ENCODE measurements at places on chromosomes 4 and X.
A peak's percentile ranks its signal among the peaks of the same experiment; 100 is the strongest.

DNA sequence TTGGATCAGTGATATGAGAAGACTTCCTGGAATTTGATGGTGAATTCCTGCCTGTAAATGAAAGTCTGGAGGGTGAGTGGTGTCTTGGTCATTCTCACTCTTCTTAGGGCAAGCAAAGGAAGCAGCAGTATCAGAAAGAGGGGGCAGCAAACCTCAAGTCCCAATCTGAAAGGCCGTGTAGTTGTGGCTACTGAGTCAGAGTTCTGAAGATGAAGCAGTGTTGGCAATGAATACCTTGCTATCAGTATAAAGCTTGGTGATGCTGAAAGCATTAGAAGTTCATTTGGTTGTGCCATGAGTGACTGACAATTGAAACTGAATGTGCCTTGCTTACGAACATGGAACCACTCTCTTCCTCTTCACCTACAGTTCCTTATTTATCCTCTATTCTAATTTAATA, 35.0 kb upstream of the GLRA3 start:
- H3K27ac ChIP-seq: no peak overlapping the region
- no peak overlapping the region for H3K4me3 ChIP-seq
- no peaks in the 10 kb centered on the region for H3K4me1 ChIP-seq
- no peaks in the 10 kb centered on the region for H3K27me3 ChIP-seq

DNA sequence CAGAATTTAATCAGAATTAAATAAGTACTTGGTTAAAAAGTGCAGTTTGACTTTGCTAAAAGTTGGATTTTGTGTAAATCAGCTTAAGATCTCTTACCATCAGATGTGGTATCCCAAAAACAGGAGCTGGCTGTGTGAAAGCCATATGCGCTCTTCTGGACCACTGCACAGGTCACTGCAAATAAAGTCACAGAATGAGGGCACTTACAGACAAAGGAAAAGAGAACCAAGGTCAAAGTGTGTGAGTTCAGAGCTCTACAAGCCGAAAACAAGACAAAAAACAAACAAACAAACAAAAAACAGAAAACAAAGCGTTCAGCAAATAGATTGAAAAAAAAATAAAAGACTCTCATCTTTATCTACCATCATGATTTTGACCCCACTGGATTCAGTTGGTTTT, 6.4 kb downstream of the DYNLT3 start:
- no peak overlapping the region for H3K27ac ChIP-seq
- DNase-seq: no peak
- H3K4me1 ChIP-seq: no peaks in the 10 kb centered on the region
- H3K27me3 ChIP-seq: peaks cover 45% of the 10 kb centered on the region
- peaks cover 5% of the 10 kb centered on the region for H3K36me3 ChIP-seq

DNA sequence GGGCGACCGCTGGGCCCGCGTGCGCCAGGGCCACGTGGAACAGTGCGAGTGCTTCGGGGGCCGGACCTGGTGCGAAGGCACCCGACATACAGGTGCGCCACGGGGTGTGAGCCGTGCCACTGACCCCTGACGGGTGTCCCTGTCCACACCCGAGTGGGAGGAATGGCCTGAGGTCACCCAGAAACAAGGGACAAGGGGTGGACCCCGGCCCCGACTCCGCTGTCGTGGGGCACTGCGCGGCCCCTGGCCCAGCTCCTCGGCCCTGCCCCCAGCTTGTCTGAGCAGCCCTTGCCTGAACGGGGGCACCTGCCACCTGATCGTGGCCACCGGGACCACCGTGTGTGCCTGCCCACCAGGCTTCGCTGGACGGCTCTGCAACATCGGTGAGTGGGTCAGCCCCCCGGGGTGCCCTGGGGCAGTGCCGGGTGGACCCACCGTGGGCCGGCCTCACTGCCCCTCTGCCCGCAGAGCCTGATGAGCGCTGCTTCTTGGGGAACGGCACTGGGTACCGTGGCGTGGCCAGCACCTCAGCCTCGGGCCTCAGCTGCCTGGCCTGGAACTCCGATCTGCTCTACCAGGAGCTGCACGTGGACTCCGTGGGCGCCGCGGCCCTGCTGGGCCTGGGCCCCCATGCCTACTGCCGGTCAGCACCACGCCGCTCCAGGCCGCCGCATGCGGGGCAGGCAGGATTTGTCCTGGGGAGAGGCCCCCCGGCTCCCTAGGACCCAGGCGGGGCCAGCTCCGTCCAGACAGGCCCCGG, 2.8 kb downstream of the HGFAC start:
- H3K4me1 ChIP-seq: peaks cover 10% of the 10 kb centered on the region
- H3K36me3 ChIP-seq: no peaks in the 10 kb centered on the region
- no peak for DNase-seq
- H3K4me3 ChIP-seq: no peak overlapping the region
- H3K27me3 ChIP-seq: no peaks in the 10 kb centered on the region

DNA sequence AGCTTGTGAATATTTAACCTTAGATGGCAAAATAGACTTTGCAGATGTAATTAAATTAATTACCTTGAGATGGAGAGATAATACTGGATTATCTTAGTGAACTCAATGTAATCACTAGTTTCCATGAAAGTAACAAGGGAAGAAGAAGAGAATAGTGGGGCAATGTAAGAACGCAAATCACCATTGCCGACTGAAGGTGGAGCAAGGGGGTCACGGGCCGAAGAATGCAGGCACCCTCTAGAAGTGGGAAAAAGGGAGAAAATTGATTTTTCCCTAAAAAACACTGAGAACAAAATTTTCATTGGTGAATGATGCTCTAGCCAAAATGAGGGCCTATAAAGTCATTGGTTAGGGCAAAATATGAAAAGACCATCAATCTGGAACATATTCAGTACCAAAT, 375.6 kb upstream of the EPHA5 start:
- no peak overlapping the region for H3K27ac ChIP-seq
- no peaks in the 10 kb centered on the region for H3K36me3 ChIP-seq
- H3K4me1 ChIP-seq: no peaks in the 10 kb centered on the region
- no peaks in the 10 kb centered on the region for H3K27me3 ChIP-seq
- no peak overlapping the region for H3K4me3 ChIP-seq
- DNase-seq: no peak

- H3K27me3 ChIP-seq: peaks cover 36% of the 10 kb centered on the region
- H3K4me1 ChIP-seq: no peaks in the 10 kb centered on the region
- H3K36me3 ChIP-seq: no peaks in the 10 kb centered on the region
- H3K27ac ChIP-seq: no peak overlapping the region
- no peak overlapping the region for H3K4me3 ChIP-seq
- DNase-seq: no peak
These were observed 53.3 kb upstream of the PASD1 start for GRCh38 chrX:151510203-151510602.

- H3K36me3 ChIP-seq: no peaks in the 10 kb centered on the region
- H3K27ac ChIP-seq: no peak overlapping the region
- peaks cover 8% of the 10 kb centered on the region for H3K27me3 ChIP-seq
These were observed 50.4 kb upstream of the PGAM4 start for GRCh38 chrX:78019586-78020483.

DNA sequence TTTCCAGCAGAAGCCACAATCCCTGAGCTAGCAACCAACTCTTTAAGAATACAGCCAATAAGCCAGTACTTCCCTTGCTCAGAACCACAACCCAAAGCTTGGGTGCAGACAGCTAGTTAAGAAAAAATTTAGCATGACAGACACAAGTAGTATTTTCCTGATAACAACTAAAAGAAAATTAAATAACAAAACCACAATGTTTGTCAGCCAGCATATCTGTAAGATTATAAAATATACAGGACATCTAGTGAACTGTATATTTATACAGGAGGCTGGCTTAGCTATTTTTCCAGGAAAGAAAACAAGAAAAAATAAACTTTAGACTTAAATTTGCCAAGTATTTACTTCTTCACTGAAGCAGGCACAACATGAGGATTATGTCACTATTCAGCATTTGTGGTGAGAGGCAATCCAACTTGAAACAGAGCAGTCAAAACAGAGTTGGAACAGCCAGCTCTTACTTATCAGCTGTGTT, 6.6 kb downstream of the PF4V1 start:
- H3K27ac ChIP-seq: peak overlapping the region; percentile 42
- no peak for DNase-seq
- no peaks in the 10 kb centered on the region for H3K27me3 ChIP-seq
- H3K4me1 ChIP-seq: peaks cover 9% of the 10 kb centered on the region
- H3K4me3 ChIP-seq: no peak overlapping the region

- no peak overlapping the region for H3K4me3 ChIP-seq
- DNase-seq: no peak
- no peaks in the 10 kb centered on the region for H3K4me1 ChIP-seq
These were observed 73.9 kb upstream of the IRF2 start for GRCh38 chr4:184548316-184548647.

DNA sequence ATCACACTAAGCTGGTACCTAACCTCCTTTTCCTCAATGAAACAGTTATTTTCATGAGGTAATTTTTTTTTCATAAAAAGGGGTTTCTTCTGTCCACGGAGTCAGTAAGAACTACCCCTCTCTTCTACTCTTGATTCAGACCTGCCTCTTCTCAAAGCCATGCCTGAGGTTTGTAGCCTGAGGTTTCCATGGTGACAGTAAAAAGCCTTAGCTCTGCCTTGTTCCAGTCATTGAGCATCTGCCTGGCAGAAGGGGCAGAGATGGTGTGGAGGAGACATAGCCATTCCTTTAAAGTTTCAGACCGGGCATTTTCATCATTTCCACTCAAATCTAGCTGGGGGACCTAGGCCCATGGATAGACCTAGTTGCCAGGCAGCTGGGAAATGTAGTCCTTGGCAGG, 135.5 kb downstream of the REPS2 start:
- no peaks in the 10 kb centered on the region for H3K4me1 ChIP-seq
- H3K27ac ChIP-seq: no peak overlapping the region
- H3K27me3 ChIP-seq: peaks cover 87% of the 10 kb centered on the region
- H3K36me3 ChIP-seq: no peaks in the 10 kb centered on the region
- no peak for DNase-seq

DNA sequence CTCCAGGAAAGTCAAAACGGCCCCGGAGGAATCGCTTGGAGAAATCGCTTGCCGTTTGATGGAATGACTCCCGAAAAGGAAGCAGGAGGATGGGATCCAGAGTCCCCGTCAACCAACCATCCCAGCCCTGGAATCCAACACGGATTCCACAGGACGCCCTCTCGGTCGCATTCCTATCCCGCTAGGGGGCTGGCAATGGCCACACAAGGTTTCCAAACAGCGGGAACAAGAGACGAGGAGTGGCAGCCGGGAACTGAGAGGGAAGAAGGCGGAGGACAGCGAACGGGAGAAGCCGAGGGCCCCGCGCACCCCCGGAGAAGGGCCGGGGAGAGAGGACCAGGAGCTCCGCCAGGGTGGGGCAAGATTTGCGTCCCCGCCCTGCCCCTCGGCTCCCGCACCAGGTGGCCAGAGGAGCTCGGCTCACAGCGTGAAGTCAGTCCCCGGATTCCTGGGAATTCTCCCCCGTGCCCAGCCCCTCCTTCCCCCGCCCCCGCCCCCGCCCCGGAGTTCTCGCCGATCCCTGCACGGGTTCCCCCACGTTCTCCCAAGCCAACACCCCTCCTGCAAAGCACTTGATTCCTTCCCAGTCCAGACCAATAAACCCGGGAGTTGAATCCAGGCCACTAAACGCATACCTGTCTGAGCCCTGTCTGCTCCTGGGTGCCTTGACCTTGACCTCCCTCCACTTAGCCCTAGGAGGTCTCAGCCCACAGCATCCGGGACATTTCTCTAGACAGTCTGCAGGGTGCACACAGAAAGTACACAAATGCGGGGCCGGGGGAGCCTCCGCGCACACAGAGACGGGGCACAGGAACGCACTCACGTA, 1.4 kb downstream of the PDZD4 start:
- no peaks in the 10 kb centered on the region for H3K36me3 ChIP-seq
- no peak overlapping the region for H3K4me3 ChIP-seq
- no peak for DNase-seq
- H3K27ac ChIP-seq: no peak overlapping the region

DNA sequence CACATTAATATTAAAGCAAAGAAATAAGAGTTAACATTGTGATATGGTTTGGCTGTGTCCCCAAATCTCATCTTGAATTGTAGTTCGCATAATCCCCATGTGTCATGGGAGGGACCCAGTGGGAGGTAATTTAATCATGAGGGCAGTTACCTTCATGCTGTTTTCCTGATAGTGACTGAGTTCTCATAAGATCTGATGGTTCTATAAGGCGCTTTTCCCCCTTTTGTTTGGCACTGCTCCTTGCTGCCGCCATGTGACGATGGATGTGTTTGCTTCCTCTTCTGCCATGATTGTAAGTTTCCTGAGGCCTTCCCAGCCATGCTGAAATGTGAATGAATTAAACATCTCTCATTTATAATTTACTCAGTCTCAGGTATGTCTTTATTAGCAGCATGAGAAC, 153.8 kb upstream of the GALNT7 start:
- H3K27ac ChIP-seq: no peak overlapping the region
- no peaks in the 10 kb centered on the region for H3K36me3 ChIP-seq
- H3K27me3 ChIP-seq: no peaks in the 10 kb centered on the region
- DNase-seq: no peak
- H3K4me1 ChIP-seq: no peaks in the 10 kb centered on the region

DNA sequence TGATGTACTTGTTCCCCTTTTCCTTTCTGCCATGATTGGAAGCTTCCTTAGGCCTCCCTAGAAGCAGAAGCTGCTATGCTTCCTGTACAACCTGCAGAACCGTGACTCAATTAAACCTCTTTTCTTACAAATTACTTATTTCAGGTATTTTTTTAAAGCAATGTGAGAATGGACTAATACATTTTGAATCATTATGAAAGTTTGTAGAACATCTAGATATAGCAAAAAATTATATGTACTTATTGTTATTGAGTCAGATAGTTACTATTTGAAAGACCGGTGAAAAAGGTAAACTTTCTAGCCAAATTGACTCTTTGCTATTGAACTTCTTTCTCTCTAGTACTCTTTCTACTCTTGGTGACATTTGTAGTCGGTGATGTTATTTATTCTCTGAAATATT, 777.3 kb upstream of the GALNTL6 start:
- no peaks in the 10 kb centered on the region for H3K36me3 ChIP-seq
- no peak overlapping the region for H3K4me3 ChIP-seq
- H3K27ac ChIP-seq: no peak overlapping the region
- no peaks in the 10 kb centered on the region for H3K27me3 ChIP-seq

- peak; percentile 52 for DNase-seq
- H3K4me3 ChIP-seq: peak overlapping the region; percentile 89
- H3K27ac ChIP-seq: peak overlapping the region; percentile 67
- H3K36me3 ChIP-seq: peaks cover 37% of the 10 kb centered on the region
- no peaks in the 10 kb centered on the region for H3K4me1 ChIP-seq
- peaks cover 26% of the 10 kb centered on the region for H3K27me3 ChIP-seq
These were observed 650.2 kb upstream of the DIPK2B start for GRCh38 chrX:45850775-45851433.

GRCh38 chr4:77124576-77124975, 32.4 kb upstream of the CCNG2 start:
- H3K4me3 ChIP-seq: no peak overlapping the region
- no peaks in the 10 kb centered on the region for H3K4me1 ChIP-seq
- no peak for DNase-seq
- no peaks in the 10 kb centered on the region for H3K27me3 ChIP-seq
- no peak overlapping the region for H3K27ac ChIP-seq

- no peaks in the 10 kb centered on the region for H3K36me3 ChIP-seq
- no peak for DNase-seq
- H3K4me1 ChIP-seq: no peaks in the 10 kb centered on the region
- H3K27ac ChIP-seq: no peak overlapping the region
- H3K4me3 ChIP-seq: no peak overlapping the region
These were observed 1531.2 kb downstream of the STIM2 start for GRCh38 chr4:28391877-28392276.

- H3K27me3 ChIP-seq: no peaks in the 10 kb centered on the region
- DNase-seq: no peak
- no peak overlapping the region for H3K27ac ChIP-seq
These were observed 9.4 kb upstream of the RHOH start for GRCh38 chr4:40187386-40187906.

- DNase-seq: no peak
- peaks cover 35% of the 10 kb centered on the region for H3K4me1 ChIP-seq
- H3K27me3 ChIP-seq: no peaks in the 10 kb centered on the region
- H3K36me3 ChIP-seq: no peaks in the 10 kb centered on the region
- H3K27ac ChIP-seq: peak overlapping the region; percentile 89
- H3K4me3 ChIP-seq: peak overlapping the region; percentile 36
These were observed 65.2 kb upstream of the SLC7A11 start for GRCh38 chr4:138307319-138307718.
